Placental pericyte (primary cell): ENCODE measurements at places on chromosomes 6 and 20. TPM values are rescaled to one million over a fixed set of nuclear protein-coding genes. Genes with fewer than 3 reads are reported as not detected.

Gene PPP1R3G
- 0.66 and 1.0 TPM in 2 replicates for total RNA-seq

Gene CTAGE9
- total RNA-seq = not detected in 2 replicates

Gene TBX18
- total RNA-seq = 8.8 and 16.8 TPM in 2 replicates

Gene MEP1A
- total RNA-seq = not detected in 2 replicates

Gene RBPJL
- not detected in 2 replicates for total RNA-seq

Gene FAM209B
- not detected in 2 replicates for total RNA-seq

Gene MAP3K5
- 21.0 and 35.4 TPM in 2 replicates for total RNA-seq

Gene NR2E1
- not detected in 2 replicates for total RNA-seq

Gene PRRC2A
- total RNA-seq = 55.1 and 105 TPM in 2 replicates

Gene TNF
- under 0.01 and 0.29 TPM in 2 replicates for total RNA-seq
